ENCODE measurements at places on chromosomes 4 and X. TPM values are rescaled to one million over a fixed set of nuclear protein-coding genes. Genes with fewer than 3 reads are reported as not detected.

SMARCA5 gene
- 19.2 TPM for total RNA-seq

BEX1 gene
- not detected for total RNA-seq

LANCL3 gene
- 0.99 TPM for total RNA-seq

HGFAC gene
- 0.95 TPM for total RNA-seq

SMR3B gene
- not detected for total RNA-seq

TXK gene
- total RNA-seq: 2.8 TPM

NOP14 gene
- 6.6 TPM for total RNA-seq

- no peak for DNase-seq
These were observed 59.2 kb upstream of the LEF1 start for GRCh38 chr4:108227923-108228322.

- no peak for DNase-seq
These were observed 3.3 kb upstream of the KIAA1210 start for GRCh38 chrX:119130911-119131310.

- DNase-seq: no peak
These were observed 46.4 kb downstream of the APOO start for GRCh38 chrX:23861215-23861896.

- DNase-seq: no peak
These were observed 15.7 kb downstream of the FHL1 start for GRCh38 chrX:136162827-136163570.

GRCh38 chr4:7121866-7122653 lies 54.2 kb upstream of the GRPEL1 start:
- no peak for DNase-seq

DNA sequence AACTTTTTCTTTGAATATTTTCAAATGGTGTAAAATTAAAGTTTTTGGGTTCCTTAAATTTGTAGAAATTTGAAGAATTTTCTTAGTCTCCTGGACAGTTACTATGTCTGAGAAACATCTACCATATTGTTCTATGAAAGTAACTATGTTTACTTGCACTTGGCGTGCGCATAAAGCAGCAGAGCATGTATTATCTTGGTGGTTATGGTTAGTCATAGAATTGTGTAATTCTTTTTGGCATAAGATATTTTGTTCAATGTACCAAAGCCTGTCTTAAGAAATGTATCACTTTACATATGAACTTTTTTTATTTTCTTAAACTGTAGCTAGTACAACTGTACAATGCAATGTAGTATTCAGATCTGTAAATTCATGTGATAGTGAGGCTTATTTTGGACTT lies 49.2 kb downstream of the CDS1 start:
- DNase-seq: no peak

DNA sequence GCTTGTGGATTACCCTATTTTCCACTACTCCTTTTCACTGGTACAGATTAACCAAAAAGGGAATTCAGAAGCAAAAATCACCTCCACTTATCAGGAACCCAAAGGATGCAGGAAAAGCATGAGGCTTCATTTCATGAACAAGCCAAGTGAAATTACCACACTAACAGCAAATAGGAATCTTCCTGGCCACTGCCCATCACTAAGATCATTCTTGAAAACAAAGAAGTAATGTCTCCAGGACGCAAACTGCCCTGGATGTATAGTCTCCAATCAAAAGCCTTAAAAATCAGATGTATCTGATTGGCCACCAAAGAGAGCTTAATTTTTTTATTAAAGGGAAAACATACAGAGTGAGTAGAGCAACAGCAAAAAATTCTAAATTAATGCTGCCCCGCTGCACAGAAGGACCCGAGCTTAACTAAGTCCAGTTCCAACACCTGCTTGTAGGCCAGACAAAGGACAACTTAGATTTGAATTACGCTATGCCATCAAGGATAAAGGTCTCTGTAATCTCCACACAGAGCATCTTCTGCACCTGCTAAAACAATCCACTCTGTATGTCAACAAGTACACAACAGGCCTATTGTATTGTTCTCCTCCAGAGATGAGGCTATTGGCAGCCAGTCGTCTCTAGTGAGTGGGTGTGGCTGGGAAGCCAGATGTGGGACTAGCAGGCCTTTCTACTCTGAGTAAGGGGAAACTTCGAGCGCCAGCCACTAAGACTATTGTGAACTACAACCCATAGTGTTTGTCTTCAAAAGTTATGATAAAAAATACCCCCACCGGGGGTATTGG lies 12.4 kb downstream of the ZDHHC9 start:
- no peak for DNase-seq

DNA sequence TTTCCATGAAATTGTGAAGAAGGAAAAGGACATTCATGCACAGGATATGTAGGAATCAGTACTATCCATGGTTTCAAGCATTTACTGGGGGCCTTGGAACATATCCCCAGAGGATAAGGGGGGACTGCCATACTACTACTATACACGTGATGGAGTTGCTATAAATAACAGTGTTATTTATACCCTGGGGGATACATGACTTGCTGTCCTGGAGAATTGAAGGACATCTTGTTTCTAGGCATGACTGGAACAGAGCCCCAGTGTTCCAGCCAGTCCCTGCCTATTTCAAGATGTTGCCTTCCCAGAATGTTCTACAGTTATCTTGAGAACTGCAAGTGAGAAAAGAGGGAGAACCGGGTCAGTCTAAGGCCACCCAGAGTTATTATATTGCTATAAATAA lies 39.6 kb upstream of the ZNF81 start:
- DNase-seq: no peak
